Right lobe of liver (tissue), 6 donors: ENCODE measurements at places on chromosomes 7 and 10. TPM values are rescaled to one million over a fixed set of nuclear protein-coding genes. Genes with fewer than 3 reads are reported as not detected.

The NIPSNAP2 gene
- total RNA-seq, result 7.6 TPM

The SFTPA1 gene
- total RNA-seq, result 0.12 TPM

The GET4 gene
- total RNA-seq, result 15.6 TPM

- H3K27ac ChIP-seq, result no peak overlapping the region
- H3K4me3 ChIP-seq, result no peak overlapping the region
- no peaks in the 10 kb centered on the region for H3K4me1 ChIP-seq
- no peaks in the 10 kb centered on the region for H3K27me3 ChIP-seq
- H3K36me3 ChIP-seq, result no peaks in the 10 kb centered on the region
Measured at GRCh38 chr7:123499211-123499970, 35.0 kb downstream of the IQUB start.

GRCh38 chr7:13411636-13412035 lies 577.8 kb downstream of the ETV1 start:
- no peaks in the 10 kb centered on the region for H3K4me1 ChIP-seq
- DNase-seq, result no peak
- H3K27me3 ChIP-seq, result no peaks in the 10 kb centered on the region
- H3K4me3 ChIP-seq, result no peak overlapping the region
- no peak overlapping the region for H3K27ac ChIP-seq

- peak; percentile 82 for DNase-seq
- H3K27me3 ChIP-seq, result no peaks in the 10 kb centered on the region
- H3K27ac ChIP-seq, result no peak overlapping the region
- no peaks in the 10 kb centered on the region for H3K4me1 ChIP-seq
Measured at GRCh38 chr7:158976849-158977593, 120.7 kb downstream of the DYNC2I1 start.

DNA sequence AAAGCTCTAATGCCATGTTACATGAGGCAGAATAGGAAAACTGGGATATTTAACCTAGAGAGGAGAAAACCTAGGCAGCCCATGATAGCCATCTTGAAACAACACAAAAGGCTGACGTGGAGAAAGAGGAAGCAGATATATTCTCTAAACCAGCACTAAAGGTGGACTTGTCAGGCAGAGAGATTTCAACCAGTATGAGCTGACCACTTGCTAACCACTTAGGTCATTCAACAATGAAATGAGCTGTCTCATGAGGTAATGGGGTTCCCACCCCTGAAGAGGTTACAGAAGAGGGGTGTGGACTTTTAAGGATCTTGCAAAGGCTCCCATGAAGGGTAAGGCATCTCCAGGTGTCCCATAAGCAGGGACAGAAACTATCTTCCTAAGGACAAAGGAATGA lies 26.8 kb upstream of the EGR2 start:
- DNase-seq, result no peak
- no peaks in the 10 kb centered on the region for H3K4me1 ChIP-seq
- H3K27me3 ChIP-seq, result no peaks in the 10 kb centered on the region

- DNase-seq, result no peak
- no peak overlapping the region for H3K27ac ChIP-seq
- H3K4me1 ChIP-seq, result no peaks in the 10 kb centered on the region
- no peaks in the 10 kb centered on the region for H3K36me3 ChIP-seq
- H3K4me3 ChIP-seq, result no peak overlapping the region
Measured at GRCh38 chr7:20270867-20271266, 53.7 kb upstream of the MACC1 start.

- no peaks in the 10 kb centered on the region for H3K27me3 ChIP-seq
- H3K4me3 ChIP-seq, result no peak overlapping the region
- H3K36me3 ChIP-seq, result no peaks in the 10 kb centered on the region
- H3K4me1 ChIP-seq, result no peaks in the 10 kb centered on the region
Measured at GRCh38 chr10:48685731-48686130, 1.1 kb downstream of the WDFY4 start.

DNA sequence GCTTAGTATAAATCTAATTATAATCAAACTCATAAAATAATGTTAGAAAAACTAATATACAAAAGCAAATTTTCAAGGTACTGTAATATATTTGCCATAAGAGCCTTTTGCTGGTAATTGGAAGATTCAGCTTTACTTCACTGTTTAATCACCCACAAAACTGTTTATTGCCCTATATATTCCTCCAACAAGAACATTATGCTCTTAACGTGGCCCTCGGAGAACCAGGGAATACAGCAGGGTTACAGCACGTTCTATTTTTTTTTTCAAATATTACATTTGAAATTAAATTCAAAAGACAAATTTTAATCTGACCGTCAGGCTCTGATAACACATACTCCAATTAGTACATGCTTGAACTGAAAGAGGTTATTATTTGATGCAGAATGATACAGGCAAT lies 336.3 kb upstream of the LRRN3 start:
- H3K36me3 ChIP-seq, result no peaks in the 10 kb centered on the region
- no peak overlapping the region for H3K4me3 ChIP-seq
- H3K27ac ChIP-seq, result no peak overlapping the region
- H3K4me1 ChIP-seq, result no peaks in the 10 kb centered on the region
- DNase-seq, result no peak

DNA sequence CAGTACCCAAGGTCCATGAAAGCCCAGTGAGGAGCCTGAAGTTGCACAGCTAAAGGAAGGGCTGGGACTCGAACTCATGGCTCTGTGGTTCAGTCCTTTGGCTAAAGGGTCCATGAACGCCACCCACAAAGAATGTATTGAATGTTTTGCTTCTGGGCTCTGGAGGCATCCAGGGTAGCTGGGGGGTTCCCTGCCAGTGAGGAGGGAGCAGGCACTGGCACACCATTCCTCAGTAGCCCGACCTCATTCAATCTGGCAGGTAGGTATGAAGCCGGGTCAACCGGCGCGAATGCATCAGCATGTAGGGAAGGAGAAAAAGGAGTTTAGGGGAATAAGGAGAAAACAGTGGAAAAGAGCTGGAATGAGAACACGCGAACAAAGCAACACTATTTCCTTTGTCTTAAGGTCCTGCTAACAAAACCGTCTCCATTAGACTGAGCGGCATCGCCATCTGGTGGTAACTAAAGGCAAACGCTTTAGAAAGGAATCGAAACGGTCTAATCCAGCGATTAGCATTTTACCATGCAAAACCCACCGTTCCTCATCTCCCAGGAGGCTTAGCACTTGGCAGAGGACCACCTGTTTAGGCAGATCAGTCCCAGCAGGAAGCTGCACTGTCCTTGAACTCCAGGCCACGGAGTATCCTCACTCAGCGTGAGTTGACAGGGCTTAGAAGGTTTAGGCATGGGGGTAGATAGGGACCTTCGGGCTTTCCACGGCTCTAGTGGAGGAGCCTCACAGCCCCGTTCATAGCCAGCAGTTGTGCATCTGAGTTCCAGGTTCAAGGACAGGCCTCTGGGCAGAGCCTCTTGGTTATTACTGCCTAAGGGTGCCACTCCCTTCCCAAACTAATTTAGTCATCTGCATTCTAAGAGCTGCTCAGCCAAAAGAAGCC lies 122.8 kb downstream of the UBE2H start:
- H3K27me3 ChIP-seq, result no peaks in the 10 kb centered on the region
- peaks cover 8% of the 10 kb centered on the region for H3K4me1 ChIP-seq
- DNase-seq, result peak; percentile 49
- H3K36me3 ChIP-seq, result no peaks in the 10 kb centered on the region

DNA sequence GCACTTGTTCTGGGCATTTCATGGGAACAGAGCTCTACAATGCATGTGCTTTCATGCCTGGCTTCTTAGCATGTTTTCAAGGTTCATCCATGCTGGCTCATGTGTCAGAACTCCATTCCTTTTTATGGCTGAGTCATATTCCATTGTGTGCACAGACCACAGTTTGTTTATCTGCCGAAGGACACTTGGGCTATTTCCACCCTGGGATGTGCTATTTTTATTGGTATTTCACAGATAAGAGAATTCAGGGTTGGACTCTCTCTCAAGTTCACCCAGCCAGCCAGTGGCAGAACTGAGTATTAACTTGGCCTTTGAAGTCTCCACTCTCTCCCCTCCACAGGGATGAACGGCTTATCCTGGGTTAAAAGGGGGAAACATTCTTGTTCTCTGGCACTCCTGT lies 190.7 kb upstream of the GPR26 start:
- no peak overlapping the region for H3K4me3 ChIP-seq
- no peak overlapping the region for H3K27ac ChIP-seq
- peaks cover 14% of the 10 kb centered on the region for H3K4me1 ChIP-seq
- DNase-seq, result no peak

- no peak overlapping the region for H3K27ac ChIP-seq
- H3K4me3 ChIP-seq, result no peak overlapping the region
- no peak for DNase-seq
- no peaks in the 10 kb centered on the region for H3K27me3 ChIP-seq
Measured at GRCh38 chr7:130923365-130923764, 189.4 kb upstream of the KLF14 start.

GRCh38 chr10:58546137-58546536 lies 33.5 kb downstream of the BICC1 start:
- no peak overlapping the region for H3K27ac ChIP-seq
- no peaks in the 10 kb centered on the region for H3K36me3 ChIP-seq
- H3K4me3 ChIP-seq, result no peak overlapping the region
- DNase-seq, result no peak
- H3K27me3 ChIP-seq, result no peaks in the 10 kb centered on the region

- H3K4me1 ChIP-seq, result no peaks in the 10 kb centered on the region
- H3K4me3 ChIP-seq, result no peak overlapping the region
- H3K36me3 ChIP-seq, result no peaks in the 10 kb centered on the region
- no peak for DNase-seq
- H3K27me3 ChIP-seq, result no peaks in the 10 kb centered on the region
- no peak overlapping the region for H3K27ac ChIP-seq
Measured at GRCh38 chr10:107614939-107615685, 450.6 kb upstream of the SORCS1 start.
